ENCODE measurements at places on chromosomes 5 and 9. TPM values are rescaled to one million over a fixed set of nuclear protein-coding genes. Genes with fewer than 3 reads are reported as not detected.

GRCh38 chr5:169094586-169095409, 206.1 kb downstream of the SLIT3 start:
- H3K4me3 ChIP-seq = no peak overlapping the region
- H3K36me3 ChIP-seq = no peaks in the 10 kb centered on the region
- no peak overlapping the region for H3K27ac ChIP-seq
- no peaks in the 10 kb centered on the region for H3K27me3 ChIP-seq
- DNase-seq = no peak

DNA sequence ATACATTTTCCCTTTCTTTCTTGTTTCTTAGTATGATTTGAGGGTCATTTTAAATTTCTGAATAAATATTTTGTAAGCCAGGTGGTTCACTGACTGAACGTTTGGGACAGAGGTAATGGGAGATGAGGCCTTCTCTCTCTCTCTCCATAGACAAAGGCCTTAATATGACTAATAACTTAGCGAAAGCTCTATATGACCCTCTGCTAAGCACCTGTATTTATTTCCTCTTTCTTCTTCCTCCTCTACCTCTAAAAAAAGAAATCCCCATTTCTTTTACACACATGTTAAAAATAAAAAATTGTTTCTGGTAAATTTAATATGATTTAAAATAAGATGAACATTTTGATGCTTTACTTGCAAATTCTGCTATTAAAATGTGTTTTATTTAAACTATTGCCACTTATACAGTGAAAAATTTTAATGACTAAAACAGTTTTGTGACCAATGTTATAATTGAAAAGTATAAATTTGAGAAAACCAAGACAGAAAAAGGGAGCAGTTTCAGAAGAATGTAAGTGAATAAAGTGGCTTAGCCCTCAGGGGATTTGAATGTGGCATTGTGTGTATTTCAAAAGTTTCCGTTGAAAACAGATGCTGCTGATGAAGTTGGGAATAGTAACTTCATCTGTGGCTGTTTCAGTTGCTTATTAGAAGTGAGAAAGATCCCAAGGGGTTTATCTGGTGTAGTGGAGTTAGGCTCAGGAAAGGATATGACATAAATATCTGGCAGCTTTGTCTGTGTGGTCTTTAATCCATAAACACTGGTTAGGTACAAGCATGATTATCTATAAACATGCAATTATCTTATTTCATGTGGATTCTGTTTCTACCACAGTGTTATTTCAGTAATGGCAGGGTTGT, 128.6 kb upstream of the GRHPR start:
- no peak for DNase-seq
- H3K4me1 ChIP-seq = peaks cover 3% of the 10 kb centered on the region
- H3K36me3 ChIP-seq = no peaks in the 10 kb centered on the region
- no peak overlapping the region for H3K27ac ChIP-seq
- no peak overlapping the region for H3K4me3 ChIP-seq

GRCh38 chr5:112660359-112660758, 77.3 kb upstream of the APC start:
- no peak overlapping the region for H3K4me3 ChIP-seq
- H3K4me1 ChIP-seq = no peaks in the 10 kb centered on the region
- H3K27me3 ChIP-seq = no peaks in the 10 kb centered on the region

DNA sequence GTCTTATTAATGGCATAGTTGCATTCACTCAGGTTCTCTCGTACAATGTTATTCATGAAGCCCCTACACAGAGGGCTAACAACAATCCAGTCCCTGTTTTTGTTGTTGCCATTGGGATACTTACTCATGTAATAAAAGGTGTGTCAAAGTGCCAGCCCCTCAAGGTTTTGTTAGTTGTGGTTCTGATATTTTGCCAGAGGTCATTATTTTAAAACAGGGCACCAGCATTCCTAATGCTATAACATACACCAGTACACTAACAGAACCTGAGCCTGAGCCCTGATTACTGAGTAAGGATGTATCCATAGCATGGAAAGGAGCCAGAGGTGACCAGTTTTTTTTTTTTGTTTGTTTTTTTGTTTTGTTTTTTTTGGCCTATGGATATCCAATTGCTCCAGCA, 50.2 kb downstream of the SMC2 start:
- no peak overlapping the region for H3K4me3 ChIP-seq
- no peaks in the 10 kb centered on the region for H3K4me1 ChIP-seq
- no peak for DNase-seq
- H3K27ac ChIP-seq = no peak overlapping the region
- H3K27me3 ChIP-seq = no peaks in the 10 kb centered on the region
- no peaks in the 10 kb centered on the region for H3K36me3 ChIP-seq

DNA sequence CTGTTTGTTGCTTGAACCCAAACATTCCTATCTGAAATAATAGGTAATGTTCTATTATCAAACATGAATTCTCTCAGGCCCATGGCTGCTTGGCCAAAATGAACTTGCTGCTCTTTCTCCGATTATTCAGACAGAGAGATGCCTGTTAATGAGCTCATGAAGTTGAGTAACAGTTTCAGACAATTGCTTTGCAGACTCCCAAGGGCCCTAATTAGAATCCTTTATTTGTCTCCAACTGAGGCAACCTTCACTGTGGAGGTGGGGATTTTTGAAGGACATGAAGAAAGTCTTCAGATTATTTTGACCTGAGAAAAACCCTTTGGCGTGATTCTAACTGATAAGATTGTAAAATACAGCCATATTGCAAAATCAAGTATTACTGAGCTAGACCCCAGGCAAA, 466.7 kb downstream of the NFIB start:
- no peak for DNase-seq
- H3K4me3 ChIP-seq = no peak overlapping the region
- H3K36me3 ChIP-seq = no peaks in the 10 kb centered on the region
- H3K27ac ChIP-seq = no peak overlapping the region
- no peaks in the 10 kb centered on the region for H3K4me1 ChIP-seq

ISOC1 gene
- 8.3 TPM for total RNA-seq

GABRA6 gene
- total RNA-seq = not detected

- H3K4me1 ChIP-seq = no peaks in the 10 kb centered on the region
- H3K27ac ChIP-seq = no peak overlapping the region
- no peaks in the 10 kb centered on the region for H3K27me3 ChIP-seq
These were observed 264.3 kb upstream of the ADCY2 start for GRCh38 chr5:7131680-7132079.

DNA sequence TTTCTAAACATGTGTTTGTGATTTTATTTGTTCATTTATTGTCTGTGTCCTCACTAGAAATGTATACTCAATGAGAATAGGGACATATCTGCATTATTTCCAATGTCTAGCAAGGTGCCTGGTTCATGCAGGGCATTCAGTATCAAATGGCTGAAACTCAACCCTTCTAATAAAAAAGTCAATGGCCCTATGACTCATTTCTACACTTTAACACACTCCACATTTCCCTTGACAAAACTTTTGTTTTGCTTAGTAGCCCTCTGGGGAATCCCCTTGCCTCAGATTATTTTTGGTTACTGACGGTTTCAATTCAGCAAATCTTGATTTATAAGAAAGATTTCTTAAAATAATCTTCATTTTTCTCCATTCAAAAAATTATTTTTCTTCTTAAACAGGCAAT, 206.0 kb upstream of the DMRTA1 start:
- no peaks in the 10 kb centered on the region for H3K4me1 ChIP-seq
- H3K36me3 ChIP-seq = no peaks in the 10 kb centered on the region
- no peak for DNase-seq
- H3K4me3 ChIP-seq = no peak overlapping the region
- H3K27ac ChIP-seq = no peak overlapping the region

GRCh38 chr5:139156814-139157213, 41.4 kb downstream of the SIL1 start:
- H3K27me3 ChIP-seq = no peaks in the 10 kb centered on the region
- H3K4me1 ChIP-seq = peaks cover 7% of the 10 kb centered on the region

GRCh38 chr9:133971121-133971951, 20.8 kb downstream of the VAV2 start:
- peaks cover 25% of the 10 kb centered on the region for H3K4me1 ChIP-seq
- no peak for DNase-seq
- no peaks in the 10 kb centered on the region for H3K27me3 ChIP-seq
- H3K36me3 ChIP-seq = no peaks in the 10 kb centered on the region

- H3K36me3 ChIP-seq = no peaks in the 10 kb centered on the region
- no peaks in the 10 kb centered on the region for H3K4me1 ChIP-seq
- no peak overlapping the region for H3K4me3 ChIP-seq
These were observed 67.2 kb upstream of the CCDC152 start for GRCh38 chr5:42689391-42689790.

DNA sequence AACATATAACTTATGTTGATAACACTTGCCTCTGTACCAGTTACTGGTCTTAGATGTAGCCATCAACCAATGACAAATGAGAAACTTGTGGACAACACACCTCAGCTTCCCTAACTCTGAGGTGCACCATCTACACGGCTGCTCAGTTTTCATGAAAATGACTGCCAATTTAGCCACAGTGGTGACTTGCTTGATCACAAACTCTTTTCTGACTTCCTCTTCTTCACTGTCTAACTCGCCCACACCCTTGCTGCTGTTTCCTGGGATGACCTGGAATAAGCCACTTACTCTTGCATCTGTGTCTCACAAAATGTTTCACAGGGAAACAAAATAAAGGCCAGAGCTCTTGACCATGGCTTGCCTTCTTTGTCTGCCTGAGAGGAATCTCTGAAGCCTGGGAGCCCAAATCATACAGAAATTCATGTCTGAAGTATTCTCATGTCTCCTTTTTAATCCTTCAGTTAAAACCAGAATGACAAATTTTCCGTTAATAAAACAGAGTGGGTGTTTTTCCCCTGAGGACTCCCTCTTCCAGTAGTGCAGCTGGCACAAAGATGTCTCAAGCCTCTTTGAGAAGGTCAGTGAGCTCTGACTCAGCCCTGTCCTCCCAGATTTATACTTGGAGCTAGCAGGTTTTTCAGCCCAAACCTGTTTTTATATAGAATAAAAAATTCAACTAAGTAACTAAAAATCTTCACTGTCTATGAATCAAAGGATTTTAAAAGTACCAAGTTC, 126.5 kb upstream of the PAM start:
- H3K27ac ChIP-seq = no peak overlapping the region
- no peaks in the 10 kb centered on the region for H3K36me3 ChIP-seq
- no peaks in the 10 kb centered on the region for H3K4me1 ChIP-seq
- no peak for DNase-seq
- H3K27me3 ChIP-seq = no peaks in the 10 kb centered on the region
- H3K4me3 ChIP-seq = no peak overlapping the region

DNA sequence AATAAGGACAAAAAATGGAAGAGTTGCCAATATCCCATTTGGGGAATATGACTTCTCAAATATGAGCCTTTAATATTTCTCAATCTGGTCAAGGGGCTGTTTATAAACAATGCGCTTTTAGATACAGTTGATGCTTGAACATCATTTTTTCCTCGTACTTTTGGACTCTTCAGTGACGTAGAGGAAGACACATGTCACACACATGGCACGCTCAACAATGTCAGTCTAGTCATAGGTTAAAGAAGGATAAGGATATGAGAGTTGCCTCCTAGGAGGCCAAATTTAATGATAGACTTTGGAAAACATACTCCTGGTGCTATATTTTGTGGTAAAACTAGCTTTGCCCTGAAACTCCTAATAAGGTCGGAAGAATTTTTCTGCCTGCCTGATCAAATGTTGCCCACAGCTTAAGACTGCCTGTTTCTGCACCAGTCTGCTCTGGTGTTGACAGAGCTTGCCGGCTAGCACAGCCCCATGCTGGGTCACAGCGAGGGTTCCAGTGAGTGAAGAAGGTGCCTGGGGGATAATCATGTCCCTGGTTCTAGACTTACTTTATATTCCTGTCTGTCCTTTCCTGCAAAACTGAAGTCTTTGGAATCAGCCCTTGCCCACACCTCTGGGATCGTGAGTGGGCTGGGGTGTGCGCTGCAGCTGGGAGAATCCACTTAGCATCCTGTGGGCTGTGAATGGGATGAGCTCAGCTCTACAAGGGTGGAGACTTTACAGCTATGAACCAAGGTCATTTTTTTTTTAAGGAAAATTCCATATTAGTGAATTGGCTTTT, 230.8 kb upstream of the IRX4 start:
- peaks cover 4% of the 10 kb centered on the region for H3K27me3 ChIP-seq
- no peak overlapping the region for H3K27ac ChIP-seq
- DNase-seq = no peak
- no peaks in the 10 kb centered on the region for H3K4me1 ChIP-seq
- no peak overlapping the region for H3K4me3 ChIP-seq

DNA sequence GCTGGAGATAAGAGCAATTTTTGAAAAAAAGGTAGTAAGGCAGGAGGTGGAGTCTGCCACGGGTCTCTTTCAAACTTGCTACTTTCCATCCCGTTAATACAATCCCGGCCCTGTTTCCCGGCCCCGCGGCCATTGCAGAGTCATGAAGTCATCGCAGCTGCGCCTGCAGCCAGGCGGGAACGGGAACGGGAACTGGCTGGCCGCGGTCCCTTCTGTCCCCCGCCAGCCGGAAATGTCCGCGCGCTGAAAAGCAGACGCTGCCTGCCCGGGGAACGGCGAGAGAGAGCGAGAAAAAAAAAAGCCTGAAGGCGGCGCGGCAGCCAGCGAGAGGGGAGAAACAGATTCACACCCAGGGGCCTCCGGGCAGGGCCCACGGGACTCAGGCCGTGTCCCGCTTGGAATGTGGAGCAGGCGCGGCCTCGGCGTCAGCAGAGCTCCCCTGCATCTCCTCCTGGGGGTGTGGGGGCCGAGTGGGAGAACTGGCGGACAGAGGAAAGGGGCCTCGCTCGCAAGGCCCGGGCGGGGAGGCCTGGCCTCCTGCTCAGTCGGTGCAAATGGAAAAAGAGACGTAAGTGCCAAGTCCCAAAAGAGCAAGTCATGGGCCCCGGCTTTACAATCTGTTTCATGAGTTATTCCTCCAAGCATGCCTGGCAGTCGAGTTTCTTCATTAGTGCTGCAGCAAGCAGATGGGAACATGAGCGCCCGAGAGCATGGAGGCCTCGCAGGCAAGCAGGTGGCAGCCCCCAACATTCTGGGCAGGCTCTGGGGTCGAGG, 201.2 kb upstream of the GAS1 start:
- no peaks in the 10 kb centered on the region for H3K27me3 ChIP-seq
- peak; percentile 72 for DNase-seq
- H3K36me3 ChIP-seq = no peaks in the 10 kb centered on the region
- no peaks in the 10 kb centered on the region for H3K4me1 ChIP-seq

DNA sequence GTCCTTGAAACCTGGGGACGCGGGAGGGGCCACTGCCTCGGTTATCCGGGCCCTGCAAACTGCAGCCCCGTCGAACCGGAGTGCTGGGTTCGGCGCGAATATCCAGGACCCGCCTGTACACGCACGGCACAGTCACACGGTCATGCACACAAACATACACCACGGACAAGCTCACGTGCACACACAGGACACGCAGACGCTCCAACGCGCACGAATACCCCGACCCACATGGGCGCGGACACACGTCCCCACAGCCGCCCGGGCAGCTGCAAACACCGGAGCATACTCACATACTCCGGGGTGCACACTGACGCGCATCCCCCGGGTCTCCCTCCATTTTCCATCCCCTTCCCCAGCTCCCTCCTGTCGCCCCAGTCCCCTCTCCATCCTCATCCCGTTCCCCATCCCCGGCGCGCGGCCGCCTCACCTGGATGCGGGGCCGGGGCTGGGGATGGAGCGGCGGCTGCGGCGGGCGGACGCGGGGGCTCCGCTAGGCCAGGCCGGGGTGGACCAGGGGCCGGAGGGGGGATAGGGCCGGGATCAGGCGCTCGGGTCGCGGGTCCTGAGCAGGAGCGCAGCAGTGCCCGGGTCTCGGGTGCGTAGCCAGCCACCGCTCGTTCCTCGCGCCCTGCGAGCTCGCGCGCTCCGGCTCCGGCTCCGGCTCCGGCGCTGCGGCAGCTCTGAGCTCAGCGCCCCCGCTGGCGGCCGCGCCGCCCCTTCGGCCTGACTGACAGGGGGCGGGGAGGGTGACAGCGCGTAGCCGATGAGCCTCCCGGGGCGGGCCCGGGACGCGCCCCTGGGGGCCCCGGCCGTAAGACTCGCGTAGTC, at the start of the genes EIF4E1B and SNCB:
TSS of gene EIF4E1B (plus strand) at position 823 of the 828 bp plus-strand sequence. CDS start 12,113 bp downstream, outside the sequence.
TSS of gene SNCB (minus strand) at position 682 of the 828 bp plus-strand sequence. CDS start 880 bp downstream, outside the sequence.
- H3K36me3 ChIP-seq = no peaks in the 10 kb centered on the region
- DNase-seq = no peak
- H3K27ac ChIP-seq = no peak within 1 kb of the TSS
- no peaks in the 10 kb centered on the region for H3K27me3 ChIP-seq
